ENCODE measurements at places on chromosomes 5 and 9. TPM values are rescaled to one million over a fixed set of nuclear protein-coding genes. Genes with fewer than 3 reads are reported as not detected.
A peak's percentile ranks its signal among the peaks of the same experiment; 100 is the strongest.

DNA sequence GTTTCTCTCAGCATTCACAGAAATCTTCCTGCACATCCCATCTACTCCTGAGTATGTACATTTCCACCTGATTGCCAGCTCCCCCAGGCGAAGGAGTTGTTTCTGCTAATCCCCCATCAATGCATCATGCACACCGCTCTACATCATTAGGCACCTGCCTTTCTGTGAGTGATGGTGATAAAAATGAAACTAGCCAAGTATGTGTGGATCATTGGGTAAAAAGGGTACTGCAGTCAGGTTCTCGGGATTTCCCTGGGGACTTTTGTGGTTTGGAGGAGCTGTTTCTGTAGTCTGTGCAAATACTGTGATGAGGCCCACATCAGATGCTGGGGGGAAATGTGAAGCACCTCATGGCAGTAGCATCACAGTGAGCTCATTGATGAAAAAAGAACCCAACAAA, 30.4 kb downstream of the CAMK4 start:
- DNase-seq, result peak; percentile 82

Gene NR5A1
- not detected for total RNA-seq

DNA sequence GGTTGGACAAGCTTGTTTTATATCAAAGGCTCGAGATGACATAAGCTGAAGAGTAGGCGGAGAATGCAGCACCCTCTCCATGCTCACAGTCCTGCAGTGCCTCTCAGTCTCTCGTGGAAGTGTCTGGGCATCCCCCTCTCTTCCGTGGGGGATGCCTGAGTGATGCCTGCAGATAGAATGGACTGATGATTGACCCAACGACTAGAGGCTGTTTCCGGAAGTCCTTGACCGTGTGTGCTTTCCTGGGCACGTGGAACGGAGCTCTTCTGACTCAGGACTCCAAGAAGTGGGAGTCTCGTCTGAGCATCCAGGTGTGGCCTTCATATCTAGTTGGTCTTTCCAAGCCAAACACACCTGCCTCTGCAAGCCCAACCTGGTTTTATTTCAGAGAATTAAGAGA, 241.8 kb upstream of the IRX2 start:
- DNase-seq, result no peak

Gene LCN12
- total RNA-seq, result 1.2 TPM

- no peak for DNase-seq
Measured at GRCh38 chr5:153551537-153552079, 61.1 kb downstream of the GRIA1 start.

Gene HACD4
- total RNA-seq, result 5.3 TPM

DNA sequence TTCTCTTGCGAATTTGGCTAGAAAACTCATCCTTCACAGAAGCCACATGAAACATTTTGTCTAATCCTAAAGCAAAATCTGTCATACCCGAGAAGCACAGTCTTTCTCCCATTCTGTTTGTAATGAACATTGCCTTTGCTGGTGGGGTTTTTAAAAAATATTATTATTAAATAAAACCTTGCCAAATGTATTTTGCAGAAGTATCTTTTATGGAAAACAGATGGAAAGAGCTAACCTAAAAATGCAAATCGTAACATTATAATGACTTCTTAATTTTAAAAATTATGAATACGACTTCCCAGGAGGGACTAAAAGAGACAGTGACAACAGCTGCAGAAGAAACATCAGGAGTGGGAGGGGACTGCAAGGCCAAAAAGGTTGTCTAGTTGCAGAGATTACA, 246.3 kb upstream of the TAS2R1 start:
- DNase-seq, result no peak
